Hematopoietic multipotent progenitor cell treated with erythropoietin and hydrocortisone succinate and interleukin-3 and kit ligand, for 4 days (in vitro differentiated cells): ENCODE measurements at places on chromosomes 2 and 18.

DNA sequence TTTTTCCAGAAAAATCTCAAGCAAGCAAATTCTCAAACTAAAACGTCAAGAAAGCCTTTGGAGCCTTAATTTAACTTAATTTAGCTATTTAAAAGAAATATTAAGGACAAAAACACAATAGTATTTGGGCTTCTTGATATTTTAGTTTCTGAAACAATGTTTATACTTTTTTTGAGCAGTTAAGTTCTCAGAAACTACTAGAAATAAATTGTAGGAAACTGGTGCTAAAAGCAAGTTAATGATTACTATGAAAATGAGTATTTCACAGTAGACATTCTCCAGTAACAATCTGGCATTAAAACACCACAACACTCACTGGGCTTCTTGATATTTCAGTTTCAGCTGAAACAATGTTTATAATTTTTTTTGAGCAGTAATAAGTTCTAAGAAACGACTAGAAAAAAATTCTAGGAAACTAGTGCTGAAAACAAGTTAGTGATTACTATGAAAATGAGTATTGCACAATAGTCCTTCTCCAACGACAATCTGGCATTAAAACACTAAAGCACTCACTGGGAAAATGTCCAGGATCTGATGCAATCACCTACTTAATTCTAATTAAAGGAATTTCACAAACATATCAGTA, 45.1 kb downstream of the TRAK2 start:
- peak; percentile 77 for DNase-seq

- no peak for DNase-seq
Measured at GRCh38 chr18:13527256-13527655, 199.1 kb downstream of the FAM210A start.

GRCh38 chr18:39840856-39841481, 2114.1 kb upstream of the PIK3C3 start:
- no peak for DNase-seq

DNA sequence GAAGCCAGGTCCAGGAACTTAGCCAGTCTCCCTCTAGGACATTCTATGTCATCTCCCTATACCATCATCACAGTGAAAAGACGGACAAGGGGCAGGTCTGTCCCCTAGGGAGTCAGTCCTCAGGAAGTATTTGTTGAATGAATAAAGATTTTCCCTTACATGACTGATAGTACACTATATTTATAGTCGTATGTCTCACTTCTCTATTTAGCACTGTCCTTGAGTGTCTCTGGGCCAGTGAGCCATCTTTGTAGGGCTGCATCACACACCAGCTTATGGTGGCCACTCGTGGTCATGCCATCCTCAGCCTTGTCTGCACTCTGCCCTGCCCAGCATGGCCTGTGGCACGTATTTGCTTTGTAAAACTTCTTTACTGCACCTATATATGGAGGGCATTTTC, 25.8 kb downstream of the PTPN18 start:
- no peak for DNase-seq

DNA sequence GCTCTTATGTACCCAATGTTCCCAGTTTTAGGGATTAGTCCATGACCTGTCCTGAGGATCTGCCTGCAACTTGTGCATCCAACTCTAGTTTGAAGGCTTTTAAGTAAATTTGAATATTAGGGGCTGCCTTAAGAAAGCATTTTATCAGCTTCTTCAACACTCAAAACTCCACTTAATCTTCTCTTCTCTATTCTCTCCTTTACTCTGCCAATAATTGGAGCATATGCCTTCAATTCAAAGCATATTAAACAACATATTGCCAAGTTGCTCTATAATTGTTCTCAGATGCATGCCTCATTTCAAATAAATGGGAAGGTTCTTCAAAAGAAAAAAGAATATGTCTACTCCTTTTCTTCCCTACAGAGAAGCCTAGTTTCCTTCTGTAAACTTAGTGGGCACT, 84.8 kb upstream of the NCKAP5 start:
- no peak for DNase-seq

- DNase-seq: no peak
Measured at GRCh38 chr18:37986665-37987064, 421.1 kb upstream of the CELF4 start.

DNA sequence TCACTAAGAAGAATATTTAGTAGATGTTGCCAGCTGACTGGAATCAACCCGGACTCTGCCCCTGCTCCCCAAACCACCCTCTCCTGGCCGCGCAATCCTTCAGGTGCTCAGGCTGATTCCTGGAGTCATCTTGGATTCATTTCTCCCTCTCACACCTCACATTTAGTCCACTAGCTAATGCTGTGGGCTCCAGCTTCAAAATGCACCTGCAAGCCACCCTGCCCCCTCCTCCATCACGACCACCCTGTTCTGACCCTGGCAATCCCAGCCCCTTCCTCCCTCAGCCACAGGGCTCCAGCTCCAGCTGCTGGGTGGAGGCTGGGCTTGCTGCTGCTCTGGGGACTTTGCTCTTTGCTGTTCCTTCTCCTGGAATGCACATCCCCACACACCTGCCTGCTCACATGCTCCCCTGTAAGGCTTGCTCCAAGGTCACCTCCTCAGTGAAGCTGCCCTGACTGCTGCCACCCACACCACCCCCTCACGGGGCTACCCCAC, 61.3 kb upstream of the SH3RF3 start:
- DNase-seq: no peak

- no peak for DNase-seq
Measured at GRCh38 chr2:163665051-163665450, 70.8 kb downstream of the FIGN start.

- DNase-seq: no peak
Measured at GRCh38 chr2:240464514-240465241, 29.2 kb downstream of the GPC1 start.
